NCI-H1417 treated with DMSO at 0.1 percent for 48 hours (cell line): ENCODE measurements at places on chromosomes 4 and X.

GRCh38 chr4:26583538-26583864, 383 bp upstream of the TBC1D19 start:
- DNase-seq = peak; percentile 85

GRCh38 chr4:92183825-92184224, 119.9 kb upstream of the GRID2 start:
- no peak for DNase-seq

GRCh38 chr4:72701987-72702819, 133.2 kb upstream of the ADAMTS3 start:
- DNase-seq = peak; percentile 1

GRCh38 chr4:7194251-7195140, 2.2 kb downstream of the SORCS2 start:
- no peak for DNase-seq

GRCh38 chr4:89270792-89271191, 36.8 kb downstream of the GPRIN3 start:
- DNase-seq = no peak

DNA sequence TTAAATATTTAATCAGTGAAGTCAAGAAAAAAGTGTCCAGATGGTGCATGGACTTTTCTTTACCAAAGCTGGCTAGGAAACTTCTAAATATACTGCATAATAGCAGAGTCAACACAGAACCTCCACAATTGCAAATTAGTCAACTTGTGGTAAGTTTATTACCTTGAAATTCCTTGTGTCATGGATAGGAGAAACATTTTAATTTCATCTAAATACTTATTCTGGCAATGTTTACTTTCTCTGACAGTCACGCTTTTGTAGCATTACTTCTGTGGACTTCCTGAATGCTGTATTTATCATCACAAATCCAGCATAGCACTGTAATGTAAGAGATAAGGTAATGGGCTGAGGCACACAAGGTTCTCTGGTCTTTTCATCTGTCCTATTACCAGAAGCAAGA, 2266.1 kb downstream of the PCDH7 start:
- DNase-seq = no peak

GRCh38 chr4:143021384-143021783, 163.3 kb upstream of the USP38 start:
- no peak for DNase-seq

GRCh38 chrX:9278475-9279233, 186.2 kb upstream of the TBL1X start:
- DNase-seq = no peak

DNA sequence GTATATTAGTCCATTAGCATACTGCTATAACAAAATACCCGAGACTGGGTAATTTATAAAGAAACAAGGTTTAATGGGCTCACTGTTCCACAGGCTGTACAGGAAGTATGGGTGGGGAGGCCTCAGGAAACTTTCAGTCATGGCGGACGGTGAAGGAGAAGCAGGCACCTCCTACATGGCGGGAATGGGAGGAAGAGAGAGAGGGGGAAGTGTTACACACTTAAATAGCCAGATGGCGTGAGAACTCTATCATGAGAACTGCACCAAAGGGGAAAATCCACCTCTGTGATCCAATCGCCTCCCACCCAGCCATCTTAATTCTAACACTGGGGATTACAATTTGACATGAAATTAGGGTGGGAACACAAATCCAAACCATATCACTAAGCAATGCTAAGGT, 98.9 kb upstream of the SH3RF1 start:
- DNase-seq = no peak

DNA sequence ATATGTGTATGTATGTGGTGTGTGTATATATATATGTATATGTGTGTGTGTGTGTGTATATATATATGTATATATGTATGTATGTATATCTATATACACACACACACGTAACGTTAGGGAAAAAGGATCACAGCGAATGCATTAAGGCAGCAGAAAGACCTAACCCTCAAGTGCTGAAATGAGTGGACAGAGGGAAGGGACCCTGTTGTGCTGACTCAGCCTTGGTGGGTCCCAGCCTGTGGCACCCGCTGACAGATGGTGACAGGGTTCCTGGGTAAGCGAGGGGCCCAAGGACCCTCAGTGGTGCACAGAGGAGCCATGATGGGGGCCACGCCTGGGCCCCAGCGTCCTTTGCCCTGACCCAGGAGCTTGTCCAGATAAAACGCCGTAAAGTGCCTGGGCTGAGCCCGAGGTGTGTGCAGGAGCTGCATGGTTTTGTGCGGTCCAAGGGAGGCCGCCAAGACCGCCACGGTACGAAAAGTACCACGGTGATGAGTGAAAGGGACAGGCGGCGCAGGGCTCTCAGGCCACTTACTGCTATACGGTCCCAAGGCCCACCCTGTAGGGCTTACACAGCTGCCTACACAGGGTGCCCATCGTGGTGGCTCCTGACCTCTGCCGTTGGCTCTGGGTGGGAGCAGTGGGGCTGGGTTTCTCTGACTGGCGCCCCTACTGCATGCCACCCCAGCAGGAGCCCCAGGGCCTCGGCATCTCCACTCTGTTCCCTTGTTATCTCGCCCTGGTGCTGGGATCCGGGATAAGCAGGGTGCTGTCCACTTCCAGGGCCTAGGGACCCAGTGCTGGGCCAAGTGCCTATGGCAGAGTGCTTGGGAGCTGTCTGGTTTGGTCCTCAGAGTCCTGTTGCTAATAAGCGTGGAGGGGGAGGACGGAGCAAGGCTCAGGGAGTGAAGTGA, 10.0 kb downstream of the SH3BP2 start:
- DNase-seq = no peak

- no peak for DNase-seq
These were observed 27.5 kb downstream of the NSD2 start for GRCh38 chr4:1898681-1899080.

DNA sequence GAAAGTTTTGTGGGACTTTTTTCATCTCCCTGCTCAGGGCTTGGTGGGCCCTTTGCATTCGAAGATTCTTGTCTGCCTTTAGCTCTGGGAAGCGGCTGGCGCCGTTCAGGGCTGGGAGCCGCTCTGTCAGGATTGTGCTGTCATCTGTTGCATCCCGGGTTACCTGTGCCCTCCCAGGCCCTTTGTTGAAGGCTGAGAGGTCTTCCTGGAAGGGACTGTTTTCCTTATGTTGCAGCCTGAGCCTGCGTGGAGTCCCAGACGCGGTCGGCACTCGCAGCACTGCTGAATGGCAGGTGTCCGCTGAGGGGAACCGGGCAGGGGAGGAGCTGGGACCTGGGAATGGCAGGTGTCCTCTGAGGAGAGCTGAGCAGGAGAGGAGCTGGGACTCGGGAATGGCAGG, 15.9 kb downstream of the RGS12 start:
- DNase-seq = no peak

DNA sequence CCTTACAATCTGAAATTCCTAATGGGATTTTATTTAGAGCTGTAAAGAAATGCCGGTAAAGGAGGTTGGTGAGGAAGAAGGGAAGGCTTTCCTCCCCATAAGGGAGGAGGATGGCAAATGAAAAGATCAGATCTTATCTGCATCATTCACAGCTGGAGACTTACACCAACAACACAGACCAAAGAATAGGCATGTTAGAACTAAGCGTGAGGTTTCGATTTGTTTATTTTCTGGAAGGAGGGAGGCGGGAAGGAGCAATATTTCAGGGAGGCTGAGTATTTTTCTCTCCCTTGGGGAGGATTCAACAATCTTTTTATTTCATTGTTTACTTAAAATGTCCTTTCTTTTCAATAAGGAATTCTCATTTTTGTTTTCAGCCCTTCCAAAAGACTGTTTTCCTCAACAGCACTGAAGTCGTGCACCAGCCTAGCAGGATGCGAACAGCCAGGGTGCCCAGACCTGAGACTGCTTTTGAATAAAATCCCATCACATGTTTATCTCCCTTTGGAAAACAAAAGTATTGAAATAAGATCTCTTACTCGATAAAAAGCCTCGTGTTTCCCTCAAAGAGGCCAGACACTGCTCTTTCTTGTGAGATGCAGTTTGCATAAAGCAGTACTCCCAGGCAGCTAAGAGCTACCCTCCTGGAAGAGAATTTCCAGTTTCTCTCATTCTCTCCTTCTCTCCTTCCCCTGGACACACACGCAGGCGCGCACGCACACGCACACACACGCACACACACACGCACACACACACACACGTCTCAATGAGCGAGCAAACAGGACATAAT, 236.1 kb downstream of the MGST2 start:
- no peak for DNase-seq

GRCh38 chr4:123170843-123171242, 225.8 kb upstream of the SPRY1 start:
- no peak for DNase-seq

DNA sequence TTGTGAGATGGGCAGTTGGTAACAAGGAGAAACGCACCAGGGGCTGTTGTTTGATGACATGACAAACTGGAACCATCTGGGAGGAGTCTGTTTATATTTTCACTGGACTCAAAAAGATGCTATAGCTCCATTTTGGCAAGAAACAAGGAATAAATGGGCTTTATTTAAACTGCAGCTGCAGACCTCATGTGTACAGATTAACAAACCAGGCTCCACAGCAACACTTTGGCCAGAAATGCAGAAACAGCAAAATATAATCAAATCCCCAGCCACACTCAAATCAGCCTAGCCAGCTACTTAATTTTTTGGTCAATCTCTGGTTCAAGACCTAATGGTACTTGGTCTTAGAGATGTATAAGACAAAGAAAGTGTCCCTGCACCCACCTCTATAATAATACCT, 52.7 kb downstream of the ASB9 start:
- no peak for DNase-seq

DNA sequence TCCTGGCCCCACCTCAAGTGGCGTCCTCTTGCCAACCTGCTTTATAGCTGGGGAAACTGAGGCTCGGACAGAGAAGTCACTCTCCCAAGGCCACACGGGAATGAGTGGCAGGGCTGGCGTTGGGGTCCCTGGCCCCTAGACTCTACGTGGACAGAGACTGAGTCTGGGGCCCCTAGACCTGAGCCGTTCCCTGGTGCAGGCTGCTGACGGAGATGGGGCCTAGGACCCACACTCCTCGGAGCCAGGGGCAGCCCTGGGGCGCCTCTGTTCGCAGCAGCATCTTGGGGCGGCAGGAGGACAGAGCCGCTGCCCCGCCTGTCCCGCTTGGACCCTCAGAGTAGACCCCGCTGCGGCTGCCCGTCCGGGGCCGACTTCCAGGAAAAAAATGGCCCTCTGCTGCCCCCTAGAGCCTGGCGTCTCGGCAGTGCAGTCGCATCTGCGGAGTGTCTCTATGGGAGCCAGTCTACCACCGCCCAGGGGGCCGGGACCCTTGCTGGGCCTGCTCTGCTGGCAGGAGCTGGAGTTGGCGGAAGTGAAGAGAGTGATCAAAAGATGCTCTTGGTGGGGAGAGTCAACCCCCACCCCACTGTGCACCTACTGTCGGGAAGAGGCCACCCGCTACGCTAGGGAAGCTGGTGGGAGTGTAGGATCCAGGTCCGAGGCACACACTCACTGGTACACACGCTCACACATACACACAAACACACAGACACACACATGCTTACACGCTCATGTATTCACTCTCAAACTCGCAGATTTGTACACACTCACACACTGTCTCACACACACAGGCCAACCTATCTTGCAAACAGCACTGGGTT, 220.1 kb downstream of the AFAP1 start:
- DNase-seq = no peak

- DNase-seq = peak; percentile 66
These were observed 184.6 kb downstream of the OR13H1 start for GRCh38 chrX:131728295-131729145.

- DNase-seq = no peak
These were observed 890.4 kb downstream of the SH3BGRL start for GRCh38 chrX:82092307-82092706.

- no peak for DNase-seq
These were observed 16.8 kb downstream of the CD38 start for GRCh38 chr4:15794905-15795304.

DNA sequence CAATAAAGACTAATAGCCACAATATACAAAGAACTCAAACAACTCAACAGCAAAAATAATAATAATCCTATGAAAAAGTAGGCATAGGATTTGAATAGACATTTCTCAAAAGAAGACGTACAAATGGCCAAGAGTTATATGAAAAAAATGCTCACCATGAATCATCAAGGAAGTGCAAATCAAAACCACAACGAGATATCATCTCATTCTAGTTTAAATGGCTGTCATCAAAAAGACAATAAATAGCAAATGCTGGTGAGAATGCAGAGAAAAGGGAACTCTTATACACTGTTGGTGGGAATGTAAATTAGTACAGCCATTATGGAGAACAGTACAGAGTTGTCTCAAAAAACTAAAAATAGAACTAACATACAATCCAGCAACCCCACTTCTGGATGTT, 18.8 kb downstream of the TLR6 start:
- DNase-seq = no peak

GRCh38 chr4:182878633-182879495, 38.3 kb downstream of the DCTD start:
- no peak for DNase-seq

DNA sequence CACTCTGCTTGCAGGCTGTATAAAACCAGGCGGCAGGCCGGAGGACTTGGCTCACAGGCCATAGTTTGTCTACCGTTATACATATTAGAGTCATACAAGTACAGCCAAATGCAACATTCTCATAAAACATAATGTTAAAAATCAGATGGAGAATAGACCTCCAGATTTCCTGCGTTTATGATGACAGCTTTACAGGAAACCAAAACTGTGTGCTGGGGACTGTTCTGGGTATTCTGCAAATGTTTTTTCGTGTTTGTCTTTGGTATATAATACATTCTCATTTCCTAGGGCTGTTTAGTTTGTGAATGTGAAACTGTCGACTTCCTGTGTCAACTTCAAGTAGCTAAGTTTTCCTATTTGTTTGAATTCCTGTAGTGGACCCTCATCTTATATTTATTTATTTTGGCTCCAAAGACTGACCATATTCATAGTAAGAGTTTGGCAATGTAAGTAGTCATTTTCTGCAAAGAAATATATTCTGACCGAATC, 79.5 kb upstream of the FAM9C start:
- DNase-seq = no peak

GRCh38 chr4:73343432-73343831, 60.7 kb upstream of the ALB start:
- DNase-seq = no peak

GRCh38 chr4:150457802-150458201, 124.1 kb upstream of the MAB21L2 start:
- DNase-seq = no peak

DNA sequence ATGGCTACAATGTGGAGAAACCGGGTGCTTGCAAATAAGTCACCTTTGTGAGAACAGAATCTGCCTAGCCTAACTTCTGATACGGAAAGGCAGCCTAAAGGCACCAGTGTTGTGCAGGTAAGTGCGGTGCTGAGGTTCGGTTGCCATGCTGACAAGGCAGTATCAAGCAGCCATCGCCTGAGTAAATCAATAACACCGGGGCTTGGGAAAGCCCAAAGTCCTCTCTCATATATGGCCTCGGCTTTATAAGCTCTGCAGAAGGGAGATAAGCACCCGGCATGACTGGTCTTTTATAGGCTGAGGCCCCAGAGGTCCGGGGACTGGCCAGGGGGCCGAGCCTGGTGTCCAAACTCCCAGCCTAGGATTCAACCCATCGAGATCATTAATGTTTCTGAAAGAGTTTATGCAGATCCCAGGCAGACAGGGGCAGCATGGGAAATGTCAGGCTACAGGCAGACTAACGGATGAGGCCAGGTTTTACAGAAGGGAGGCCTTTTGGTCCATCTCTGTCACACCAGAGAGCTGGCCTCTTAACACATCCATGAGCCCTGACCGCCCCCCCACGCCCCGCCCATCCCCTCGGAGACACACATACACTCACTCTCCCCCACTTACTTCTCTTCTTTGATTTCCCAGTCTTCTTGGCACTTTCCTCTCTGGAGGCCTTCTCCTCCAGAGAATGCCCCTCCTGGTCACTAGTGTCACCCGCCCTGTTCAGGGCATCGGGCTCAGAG, 38.5 kb downstream of the ELF4 start:
- DNase-seq = no peak

GRCh38 chrX:44253575-44253942, 89.9 kb downstream of the EFHC2 start:
- no peak for DNase-seq
